Kasumi-1 (cell line): ENCODE measurements at places on chromosomes 4 and X.

- no peak for DNase-seq
These were observed 352.6 kb downstream of the NR3C2 start for GRCh38 chr4:148089624-148090023.

DNA sequence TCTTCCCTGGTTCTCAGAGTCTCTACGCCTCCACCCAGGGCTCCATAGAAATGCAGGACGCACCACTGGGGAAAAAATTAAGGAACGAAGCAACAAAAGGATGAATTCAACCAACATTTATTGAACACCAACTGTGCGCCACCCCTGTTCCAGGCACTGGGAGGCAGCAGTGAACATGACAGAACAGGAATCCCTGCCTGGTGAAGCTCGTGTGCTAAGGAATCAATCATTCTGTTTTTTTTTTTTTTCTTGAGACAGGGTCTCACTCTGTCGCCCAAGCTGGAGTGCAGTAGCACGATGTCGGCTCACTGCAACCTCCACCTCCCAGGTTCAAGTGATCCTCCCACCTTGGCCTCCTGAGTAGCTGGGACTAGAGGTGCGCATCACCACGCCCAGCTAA, 1.9 kb upstream of the FTSJ1 start:
- peak; percentile 52 for DNase-seq

GRCh38 chrX:154791939-154792338, 13.3 kb downstream of the MPP1 start:
- no peak for DNase-seq

DNA sequence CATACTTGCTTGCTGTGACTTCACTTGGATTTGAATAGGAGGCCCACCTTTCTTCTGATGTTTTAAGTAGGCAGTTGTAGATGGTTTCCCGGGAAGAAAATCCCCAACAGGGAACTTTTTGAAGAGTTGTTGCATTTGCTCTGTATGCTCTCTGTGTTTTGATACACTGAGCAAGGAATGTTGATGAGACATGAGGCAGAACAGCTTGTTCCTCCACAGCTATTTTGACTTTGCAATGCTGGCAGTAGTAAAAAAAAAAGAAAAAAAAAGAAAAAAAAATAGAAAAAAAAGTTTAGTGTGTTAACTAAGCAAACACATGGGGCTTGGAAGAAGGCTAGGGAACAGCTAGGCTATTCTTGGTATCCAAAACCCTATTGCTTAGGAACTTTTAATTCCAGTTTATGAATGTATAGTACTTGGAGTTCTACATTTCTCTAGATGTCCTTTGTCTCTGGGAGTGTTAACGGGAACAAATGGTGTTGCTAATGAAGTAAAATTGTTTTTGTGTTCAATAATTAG, 23.4 kb upstream of the PAQR3 start:
- DNase-seq: no peak

DNA sequence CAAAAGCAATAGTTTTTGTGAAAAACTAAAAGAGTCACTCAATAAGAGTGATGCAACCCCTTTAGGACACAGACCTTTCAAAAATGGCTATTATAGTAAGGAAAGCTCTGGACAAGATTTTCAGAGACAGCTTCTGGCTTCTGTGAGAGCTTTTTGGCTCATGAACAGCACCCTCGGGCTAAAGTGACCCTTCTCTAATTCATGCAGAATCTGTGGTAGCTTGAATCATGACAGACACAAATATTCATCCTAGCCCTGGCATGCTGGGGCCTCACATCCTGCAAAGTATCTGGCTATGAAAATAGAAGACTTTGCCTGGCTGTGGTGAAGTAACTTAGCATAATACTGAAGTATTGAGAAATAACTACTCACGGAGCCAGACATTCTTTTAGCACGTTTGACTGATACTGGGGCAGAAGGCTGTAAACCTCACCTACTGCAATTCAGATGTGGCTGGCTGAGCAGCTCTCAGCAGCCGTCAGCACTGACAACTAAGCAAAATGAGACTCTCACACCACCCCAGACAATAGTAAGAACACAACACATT, 327.3 kb downstream of the MAPK10 start:
- DNase-seq: peak; percentile 68

DNA sequence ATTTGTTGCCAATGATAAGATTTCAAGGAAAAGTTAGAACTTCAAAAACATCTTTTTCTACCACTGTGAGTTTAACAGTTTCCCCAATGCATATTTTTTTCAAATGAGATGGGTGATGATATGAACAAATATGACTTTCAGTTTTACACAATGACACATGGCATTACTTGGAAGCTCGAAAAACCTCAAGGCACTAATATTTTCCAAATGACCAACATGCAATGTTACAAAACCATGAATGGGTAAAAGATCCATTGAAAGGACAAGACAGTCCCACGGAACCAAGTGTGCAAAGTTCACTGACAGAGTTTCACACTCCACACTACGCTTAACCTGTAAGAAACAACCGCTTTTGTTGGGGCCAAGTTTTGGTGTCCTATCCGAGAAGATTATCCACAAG, 84.5 kb downstream of the CD99L2 start:
- DNase-seq: no peak

DNA sequence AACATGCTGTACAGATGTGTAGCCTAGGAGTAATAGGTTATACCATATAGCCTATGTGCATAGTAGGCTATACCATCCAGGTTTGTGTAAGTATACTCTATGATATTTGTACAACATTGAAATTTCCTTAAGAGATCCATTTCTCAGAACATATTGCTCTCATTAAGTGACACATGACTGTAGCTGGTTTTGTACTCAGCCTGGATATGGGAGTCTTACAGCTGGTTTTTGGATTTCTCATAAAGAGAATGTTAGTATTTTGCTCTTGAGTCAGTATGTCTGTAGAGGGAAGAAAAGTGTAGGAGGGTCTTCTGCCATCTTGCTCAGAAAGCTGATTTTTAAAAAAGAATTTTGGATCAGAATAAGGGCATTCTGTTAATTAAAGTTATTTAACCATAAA, 85.3 kb downstream of the SMARCA5 start:
- DNase-seq: no peak

DNA sequence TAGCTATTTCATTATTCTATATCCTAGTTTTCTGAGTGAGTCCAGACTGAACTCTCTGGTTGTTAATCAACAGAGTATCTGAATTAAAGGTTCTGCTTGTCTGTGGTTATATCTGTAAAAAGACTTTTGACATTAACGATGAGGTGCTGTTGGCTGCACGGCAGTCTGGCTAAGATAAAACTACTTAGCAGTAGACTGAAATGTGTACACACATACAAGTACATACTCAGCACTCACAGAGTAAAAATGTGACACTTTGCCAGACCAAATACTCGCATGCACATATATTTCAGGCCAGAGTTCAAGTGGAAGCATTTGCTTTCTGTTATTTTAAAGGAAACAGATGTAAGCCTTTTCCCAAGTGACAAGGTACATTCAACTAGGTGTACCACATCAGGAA, 80.5 kb downstream of the PRDM5 start:
- no peak for DNase-seq
